ENCODE measurements at places on chromosomes 13 and 19.

DNA sequence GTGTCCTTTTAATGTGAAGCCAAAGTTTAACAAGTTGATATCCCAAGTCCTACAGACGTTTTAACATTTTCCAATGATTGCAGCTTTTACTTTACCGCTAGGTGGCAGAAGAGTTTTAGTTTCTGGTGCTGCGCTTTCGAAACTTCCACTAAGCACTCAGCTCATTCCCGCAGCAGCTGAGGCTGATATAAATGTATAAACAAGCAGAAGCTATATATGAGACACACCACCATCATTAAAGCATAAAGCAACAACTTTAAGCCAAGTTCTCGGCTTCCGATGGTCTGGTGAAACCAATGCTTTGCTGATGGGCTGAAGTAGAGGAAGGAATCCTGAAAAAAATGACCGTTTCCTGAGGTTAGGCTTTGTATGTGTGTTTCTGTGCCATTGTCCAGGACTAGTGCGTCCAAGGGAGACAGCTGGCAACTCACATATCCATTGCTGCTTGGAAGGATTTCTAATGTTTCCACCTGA, 753.9 kb downstream of the OLFM4 start:
- ATAC-seq, result peak; percentile 83

GRCh38 chr19:5045956-5046338, 77.0 kb downstream of the KDM4B start:
- no peak for ATAC-seq

DNA sequence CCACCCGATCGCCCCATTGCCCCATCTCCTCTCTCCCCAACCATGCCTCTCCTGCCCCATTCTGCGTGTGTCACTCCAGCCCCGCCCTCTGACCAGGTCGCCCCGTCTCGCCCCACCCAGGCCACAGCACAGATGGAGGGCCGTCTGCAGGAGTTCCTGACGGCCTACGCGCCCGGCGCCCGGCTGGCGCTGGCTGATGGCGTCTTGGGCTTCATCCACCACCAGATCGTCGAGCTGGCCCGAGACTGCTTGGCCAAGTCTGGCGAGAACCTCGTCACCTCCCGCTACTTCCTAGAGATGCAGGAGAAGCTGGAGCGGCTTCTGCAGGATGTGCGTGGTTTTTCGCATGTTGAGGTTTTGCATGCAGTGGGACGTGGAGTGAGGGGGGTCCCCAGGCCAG, 26.2 kb downstream of the MAST3 start:
- ATAC-seq, result no peak

- no peak for ATAC-seq
These were observed 13.2 kb downstream of the ADGRE3 start for GRCh38 chr19:14661372-14661924.

DNA sequence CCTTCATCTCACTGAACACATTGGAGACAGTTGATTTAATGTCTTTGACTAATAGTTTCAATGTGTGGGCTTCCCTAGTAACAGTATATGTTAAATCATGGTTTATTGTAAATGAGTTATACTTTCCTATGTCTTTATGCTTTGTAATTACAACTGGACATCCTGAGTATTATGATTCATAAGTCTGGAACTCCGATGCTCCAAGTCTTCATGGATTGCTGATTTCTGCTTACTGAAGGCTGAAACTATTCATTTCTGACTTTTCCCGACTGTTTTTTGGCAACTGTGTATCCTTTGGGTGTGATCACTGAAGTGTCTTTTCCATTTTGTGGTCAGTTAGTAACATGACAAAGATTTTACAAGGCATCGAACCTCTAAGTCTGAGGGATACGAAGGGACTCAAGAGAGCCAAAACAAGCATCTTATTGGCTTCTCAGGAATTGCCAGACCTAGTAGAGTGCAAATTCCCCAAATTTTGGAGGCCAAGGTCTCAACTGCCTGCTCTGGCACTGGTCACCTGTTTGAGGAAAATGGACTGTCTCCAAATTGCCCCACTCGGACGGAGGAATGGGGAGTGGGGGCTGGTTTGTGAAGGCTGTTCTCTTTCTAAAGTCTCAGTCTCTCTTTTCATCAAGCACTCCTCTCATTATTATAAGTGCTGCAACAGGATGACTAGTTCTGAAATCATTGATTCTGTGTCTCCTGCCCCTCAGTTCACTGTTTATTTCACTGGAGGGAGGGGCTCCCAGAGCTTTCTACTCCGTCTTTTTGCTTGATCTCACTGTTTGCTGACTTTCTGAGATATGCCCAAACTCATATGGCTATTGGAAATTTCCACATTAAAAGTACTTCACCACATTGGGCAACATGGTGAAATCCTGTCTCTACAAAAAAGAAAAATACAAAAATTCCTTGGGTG, 20.2 kb upstream of the CD70 start:
- no peak for ATAC-seq

GRCh38 chr19:36266375-36266961, 51.6 kb downstream of the ZNF146 start:
- ATAC-seq, result no peak

- ATAC-seq, result peak; percentile 83
These were observed 459 bp downstream of the PCDH20 start for GRCh38 chr13:61415058-61415721.

DNA sequence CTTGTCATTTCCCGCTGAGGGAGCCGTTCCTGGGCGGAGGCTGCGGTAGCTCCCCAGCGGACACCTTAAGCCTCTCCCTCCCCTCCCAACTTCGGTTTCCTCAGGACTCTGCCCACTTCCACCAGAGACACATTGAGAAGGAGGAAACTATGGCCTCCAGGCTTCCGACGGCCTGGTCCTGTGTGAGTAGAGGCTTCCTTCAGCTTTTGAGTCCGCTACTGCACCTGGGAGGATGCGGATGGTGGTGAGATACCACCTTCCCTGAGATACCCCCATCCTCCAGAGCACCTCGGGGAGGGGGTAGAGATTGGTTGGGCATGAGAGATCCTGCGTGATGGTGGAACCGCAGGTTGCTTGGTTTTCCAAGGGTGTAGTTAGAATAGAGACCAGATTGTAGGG, 955 bp downstream of the ZNF274 start:
- ATAC-seq, result no peak

GRCh38 chr19:1270854-1271527, 1.9 kb downstream of the CIRBP start:
- ATAC-seq, result no peak

DNA sequence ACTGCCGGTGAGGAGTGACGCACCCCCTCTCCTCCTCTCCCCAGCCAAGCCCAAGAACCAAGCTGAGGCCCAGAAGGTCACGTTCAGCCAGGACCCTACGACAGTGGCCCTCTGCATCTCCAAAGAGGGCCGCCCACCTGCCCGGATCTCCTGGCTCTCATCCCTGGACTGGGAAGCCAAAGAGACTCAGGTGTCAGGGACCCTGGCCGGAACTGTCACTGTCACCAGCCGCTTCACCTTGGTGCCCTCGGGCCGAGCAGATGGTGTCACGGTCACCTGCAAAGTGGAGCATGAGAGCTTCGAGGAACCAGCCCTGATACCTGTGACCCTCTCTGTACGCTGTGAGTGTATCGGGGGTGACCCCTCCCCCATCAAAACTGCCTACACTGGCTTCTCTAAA, 19.2 kb upstream of the TOMM40 start:
- no peak for ATAC-seq

GRCh38 chr19:7476777-7477494, 11.9 kb downstream of the PEX11G start:
- peak; percentile 14 for ATAC-seq

DNA sequence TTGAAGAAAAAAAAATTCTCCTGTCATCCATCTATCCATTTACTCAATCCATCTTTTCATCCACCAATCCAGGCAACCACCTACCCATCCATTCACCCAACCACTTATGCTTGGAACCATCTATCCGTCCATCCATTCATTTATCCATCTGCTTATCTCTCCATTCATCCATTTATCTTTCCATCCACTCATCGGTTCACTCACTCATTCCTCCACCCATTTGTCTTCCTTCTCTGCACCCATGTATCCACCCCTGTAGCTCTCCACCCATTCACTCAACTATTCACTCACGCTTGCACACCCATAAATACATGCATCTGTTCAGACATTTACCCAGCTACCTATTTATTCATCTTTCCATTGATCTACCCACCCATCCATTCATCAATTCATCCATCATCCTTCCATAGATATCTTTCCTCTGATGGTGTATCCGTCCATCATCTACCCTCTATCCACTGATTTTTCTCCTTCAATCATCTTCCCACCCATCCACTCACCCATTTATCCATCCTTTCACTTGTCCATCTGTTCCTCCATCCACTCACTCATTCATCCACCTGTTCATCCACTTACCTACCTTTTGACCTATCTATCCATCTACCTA, 9.5 kb downstream of the NPHS1 start:
- ATAC-seq, result no peak

- no peak for ATAC-seq
These were observed 33.0 kb downstream of the GPX4 start for GRCh38 chr19:1136621-1137317.

DNA sequence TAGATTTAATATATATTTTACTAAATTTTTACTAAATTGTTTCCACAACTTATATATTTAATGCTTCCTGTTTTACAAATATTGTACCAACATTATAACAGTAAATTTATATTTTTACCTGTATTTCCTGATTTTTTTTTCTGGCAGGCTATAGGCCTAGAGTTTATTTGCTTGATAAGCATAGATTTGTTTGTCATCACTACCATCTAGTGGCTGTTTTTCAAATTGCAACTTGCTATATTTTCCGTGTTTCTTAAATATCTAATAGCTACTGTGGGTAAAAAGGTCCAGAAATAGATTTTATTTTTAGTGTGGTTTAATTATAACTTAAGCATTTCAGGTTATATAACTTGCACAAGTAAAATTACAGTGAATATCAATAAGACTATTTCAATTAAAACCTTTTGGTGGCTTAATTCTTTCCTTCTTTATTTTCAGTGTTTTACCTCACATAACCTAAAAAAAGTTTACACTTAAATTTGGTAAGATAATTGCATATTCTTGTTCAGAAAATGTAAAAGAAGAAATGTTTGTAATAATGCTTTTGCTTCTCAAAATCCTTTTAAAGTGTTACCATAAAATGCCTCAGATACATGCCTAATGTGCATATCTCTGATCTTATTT, 60.6 kb downstream of the NDFIP2 start:
- ATAC-seq, result no peak

DNA sequence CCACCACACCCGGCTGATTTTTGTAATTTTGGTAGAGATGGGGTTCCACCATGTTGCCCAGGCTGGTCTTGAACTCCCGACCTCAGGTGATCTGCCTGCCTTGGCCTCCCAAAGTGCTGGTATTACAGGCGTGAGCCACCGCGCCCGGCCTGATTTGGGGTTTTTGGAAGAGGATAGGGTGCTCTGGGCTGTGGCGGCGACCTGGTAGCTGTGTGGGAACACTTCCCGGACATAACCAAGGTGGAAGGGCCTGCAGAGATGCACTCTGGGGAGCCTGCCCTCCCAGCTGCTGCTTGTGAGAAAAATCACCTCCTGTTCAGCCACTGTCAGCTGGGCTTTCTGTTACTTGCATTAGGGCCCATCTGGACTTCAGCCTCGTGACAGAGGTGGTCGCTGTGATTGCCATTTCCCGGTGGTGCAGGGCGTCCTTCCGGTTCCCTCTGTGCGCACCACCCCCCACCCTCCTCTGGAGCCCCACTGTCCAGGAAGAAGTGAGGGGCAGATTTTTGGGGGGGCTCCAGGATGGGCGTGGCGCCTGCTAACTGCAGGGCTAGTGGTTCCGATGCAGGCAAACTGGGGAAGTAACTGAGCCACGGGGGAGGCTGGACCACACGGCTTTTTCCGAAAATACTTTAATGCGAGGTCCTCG, 7.5 kb downstream of the IL4I1 start:
- no peak for ATAC-seq

- peak; percentile 36 for ATAC-seq
These were observed 40.5 kb upstream of the GAS6 start for GRCh38 chr13:113904411-113904810.
